ENCODE measurements at places on chromosomes 7 and 10.

GRCh38 chr7:25495342-25496250 is 267.3 kb upstream of the NPVF start:
- DNase-seq: no peak

DNA sequence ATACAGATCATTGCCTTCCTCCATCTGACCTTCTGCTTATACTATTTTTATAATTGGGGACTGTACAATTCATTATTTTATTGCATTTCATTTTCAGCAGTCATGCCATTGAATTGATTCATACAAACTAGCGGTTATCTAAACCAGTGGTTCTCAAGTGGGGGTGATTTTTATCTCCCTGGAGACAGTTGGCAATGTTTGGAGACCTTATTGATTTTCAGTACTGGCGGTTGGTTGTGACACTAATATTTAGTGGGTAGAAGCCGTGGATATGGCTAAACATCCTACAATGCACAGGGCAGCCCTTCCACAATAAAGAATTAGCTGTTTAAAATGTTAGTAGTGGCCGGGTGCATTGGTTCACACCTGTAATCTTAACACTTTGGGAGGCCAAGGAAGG is 765.9 kb downstream of the LRMDA start:
- no peak for DNase-seq

- DNase-seq: no peak
Observed at GRCh38 chr10:116274064-116274904, 1.3 kb upstream of the GFRA1 start.

DNA sequence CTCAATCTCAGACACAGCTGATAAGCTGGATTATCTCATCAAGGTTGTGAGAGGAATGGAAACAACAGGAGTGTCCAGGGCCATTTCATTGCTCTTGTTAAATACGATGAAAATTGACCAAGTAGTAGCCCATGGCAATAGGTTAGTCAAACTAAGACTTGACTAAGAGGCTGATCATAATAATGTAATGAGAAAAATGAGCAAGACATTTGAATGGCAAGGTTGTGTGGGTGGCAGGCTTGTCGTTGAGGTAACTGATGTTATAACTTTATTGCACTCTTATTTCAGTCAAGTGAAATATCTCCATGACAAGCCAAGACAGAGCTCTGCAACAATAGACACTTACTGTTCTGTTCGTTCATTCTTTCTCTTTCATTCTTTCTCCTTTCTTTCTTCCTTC is 532.0 kb downstream of the GATA3 start:
- DNase-seq: no peak

GRCh38 chr7:9846902-9847301 is 1126.8 kb upstream of the PHF14 start:
- no peak for DNase-seq

DNA sequence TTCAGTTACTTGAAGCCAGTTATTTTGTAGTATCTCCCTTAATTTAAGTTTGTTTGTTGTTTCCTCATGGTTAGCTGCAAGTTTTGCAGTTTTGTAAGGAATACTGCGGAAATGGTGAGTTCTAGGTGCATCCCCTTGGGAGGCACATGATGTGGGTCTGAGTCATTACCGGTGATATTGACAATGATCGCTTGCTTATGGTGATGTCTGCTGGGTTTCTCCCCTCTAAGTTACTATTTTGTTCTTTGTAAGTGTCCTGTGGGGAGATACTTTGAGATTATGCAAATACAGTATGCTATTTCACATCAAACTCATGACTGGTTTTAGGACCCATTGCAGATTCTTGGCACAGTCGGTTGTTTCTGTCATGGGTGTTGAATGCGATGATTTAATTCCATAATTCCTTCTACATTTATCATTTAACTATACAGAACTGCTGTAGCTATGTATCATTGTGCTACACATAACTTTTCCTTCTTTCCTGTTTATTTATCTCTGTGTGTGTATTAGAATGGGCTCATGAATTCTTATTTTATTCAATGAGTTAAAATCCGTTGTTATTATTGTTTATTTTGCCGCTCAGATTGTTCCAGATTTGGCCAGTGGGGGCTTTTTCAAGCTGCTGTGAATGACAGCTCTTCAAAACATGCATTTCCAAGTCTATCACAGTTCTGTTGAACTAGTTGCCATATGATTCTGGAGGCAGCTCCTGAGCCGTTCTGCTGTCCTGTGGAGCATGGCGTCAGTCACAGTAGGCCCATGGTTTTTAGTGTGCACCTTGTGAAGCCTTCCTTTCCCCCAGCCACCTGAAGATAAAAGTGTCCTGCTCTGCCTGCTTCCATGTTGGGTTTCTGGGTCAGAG is 18.4 kb downstream of the TSPAN14 start:
- DNase-seq: no peak

- no peak for DNase-seq
Observed at GRCh38 chr10:121543545-121543944, 54.7 kb downstream of the FGFR2 start.

- DNase-seq: no peak
Observed at GRCh38 chr10:33921970-33922605, 587.6 kb upstream of the NRP1 start.

GRCh38 chr10:56370217-56371113 is 9.4 kb upstream of the ZWINT start:
- DNase-seq: no peak

GRCh38 chr10:60863796-60864195 is 80.2 kb downstream of the RHOBTB1 start:
- DNase-seq: no peak

DNA sequence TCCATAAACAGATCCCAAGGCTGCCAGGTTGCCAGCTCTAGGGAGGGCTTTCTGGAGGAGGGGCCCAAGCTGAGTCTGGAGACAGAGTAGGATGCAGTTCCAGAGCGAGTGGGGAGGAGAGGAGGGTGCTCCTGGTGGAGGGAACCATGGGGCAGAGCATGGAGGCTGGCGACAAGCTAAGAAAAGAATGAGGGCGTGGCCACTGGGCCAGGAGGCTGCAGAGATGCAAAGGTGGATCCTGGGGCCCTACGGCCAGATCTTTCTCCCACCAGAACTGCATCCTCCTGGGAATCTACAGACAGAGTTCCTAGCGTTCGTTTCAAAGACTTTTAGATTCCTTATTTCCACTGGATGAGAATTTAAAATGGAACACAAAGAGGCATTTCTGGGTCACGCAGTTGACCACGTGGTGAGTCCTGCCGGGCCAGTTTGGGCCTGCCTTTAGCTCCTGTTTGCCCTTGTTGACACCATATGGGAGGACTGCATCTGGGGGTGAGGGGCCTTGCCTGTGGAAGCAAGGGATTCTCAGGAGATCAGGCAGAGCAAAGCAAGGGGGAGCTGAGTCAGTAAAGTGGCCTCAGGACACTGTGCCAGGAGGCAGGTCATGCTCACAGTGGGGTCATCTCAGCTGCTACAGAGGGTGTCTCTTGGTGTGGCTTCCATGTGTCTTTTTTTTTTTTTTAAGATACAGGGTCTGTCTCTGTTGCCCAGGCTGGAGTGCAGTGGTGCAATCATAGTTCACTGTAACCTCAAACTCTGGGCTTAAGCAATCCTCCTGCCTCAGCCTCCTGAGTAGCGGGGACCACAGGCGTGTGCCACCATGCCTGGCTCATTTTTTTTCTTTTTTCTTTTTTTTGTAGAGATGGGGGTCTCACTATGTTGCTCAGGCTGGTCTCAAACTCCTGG is 137.8 kb downstream of the SH3PXD2A start:
- DNase-seq: no peak

- DNase-seq: no peak
Observed at GRCh38 chr7:121198502-121198901, 130.3 kb upstream of the WNT16 start.

GRCh38 chr7:155326385-155326784 is 28.7 kb downstream of the INSIG1 start:
- no peak for DNase-seq

DNA sequence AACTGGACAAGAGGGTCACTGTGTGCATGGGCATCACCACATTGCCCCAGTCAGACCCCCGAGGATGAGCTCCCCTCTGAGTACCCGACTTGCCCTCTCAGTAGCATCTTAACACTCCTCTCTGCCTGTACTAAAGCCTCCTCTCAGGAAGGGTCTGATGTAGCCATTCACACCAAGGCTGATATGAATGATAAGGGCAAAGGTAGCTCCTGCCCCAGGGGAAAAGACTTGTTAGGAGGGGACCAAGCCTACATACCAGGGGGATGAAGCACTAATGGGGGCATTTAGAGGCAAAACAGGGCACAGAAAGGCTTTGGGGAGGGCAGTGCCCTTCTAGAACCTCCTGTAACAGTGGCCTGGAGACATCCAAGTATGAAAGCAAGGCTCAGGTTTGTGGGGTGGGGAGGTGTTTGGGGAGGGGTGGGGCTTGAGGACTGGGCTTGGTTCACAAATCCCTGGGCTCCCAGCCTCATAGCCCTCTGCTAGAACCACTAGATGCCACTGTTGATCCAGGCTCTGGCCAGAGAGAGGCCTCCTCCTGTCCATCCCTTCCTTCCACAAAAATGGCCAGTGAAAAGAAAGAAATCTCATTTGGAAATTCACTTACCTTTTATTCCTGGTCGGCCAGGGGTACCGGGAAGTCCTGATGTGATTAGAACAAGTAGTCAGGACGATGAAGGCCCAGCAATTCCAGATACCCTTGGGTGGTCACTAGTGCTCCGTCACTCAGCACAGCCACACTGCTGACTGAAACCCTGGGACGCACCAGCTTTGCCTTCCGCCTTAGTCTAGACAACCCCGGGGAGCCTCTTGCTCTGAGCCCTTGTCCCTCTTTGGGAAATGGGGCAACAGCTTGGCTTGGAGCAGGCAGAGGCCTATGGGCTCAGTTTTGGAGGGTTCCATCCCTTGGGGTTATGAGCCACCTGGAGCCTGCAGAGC is 40.3 kb downstream of the COL17A1 start:
- DNase-seq: no peak

DNA sequence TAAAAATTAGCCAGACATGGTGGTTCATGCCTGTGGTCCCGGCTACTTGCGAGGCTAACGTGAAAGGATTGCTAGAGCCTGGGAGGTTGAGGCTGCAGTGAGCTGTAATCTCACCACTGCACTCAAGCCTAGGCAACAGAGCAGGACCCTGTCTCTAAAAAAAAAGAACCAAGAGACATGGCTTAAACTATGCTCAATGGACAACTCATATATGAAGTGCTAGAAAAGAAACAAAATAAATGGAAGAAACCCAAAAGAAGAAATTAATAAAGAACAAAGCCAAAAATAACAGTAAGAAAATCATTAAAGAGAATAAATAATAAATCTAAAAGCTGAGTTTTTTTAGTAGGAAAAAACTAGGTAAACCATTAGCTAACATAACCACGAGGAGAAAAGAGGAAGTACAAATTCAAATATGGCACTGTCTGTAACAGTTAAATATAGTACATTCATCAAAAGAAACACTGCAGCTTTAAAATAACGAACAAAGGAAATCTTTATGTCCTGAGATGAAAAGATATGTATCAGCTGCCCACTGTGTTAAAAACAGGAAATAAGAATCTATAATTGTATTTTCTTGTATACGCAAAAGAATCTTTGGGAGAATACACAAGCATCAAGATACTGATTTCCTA is 48.7 kb downstream of the UPF2 start:
- no peak for DNase-seq

- no peak for DNase-seq
Observed at GRCh38 chr7:102122026-102122425, 164.6 kb upstream of the SH2B2 start.

DNA sequence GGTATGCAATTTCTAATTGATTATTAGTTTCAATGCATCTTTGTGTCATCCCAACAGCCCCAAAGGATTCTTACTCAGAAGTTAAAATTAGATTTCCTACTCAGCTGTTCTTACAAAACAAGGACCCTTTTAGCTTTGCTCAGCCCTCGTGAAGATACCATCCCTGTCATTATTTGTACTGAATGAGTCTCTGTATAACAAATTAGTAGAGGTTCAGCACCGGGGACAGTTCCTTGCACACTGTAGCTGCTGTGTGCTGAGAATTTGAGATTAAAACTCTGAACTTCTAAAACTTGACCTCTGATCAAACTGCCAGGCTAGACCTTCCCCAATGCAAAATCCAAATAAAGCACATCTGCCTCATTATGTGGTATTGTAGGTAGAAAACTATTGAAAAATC is 299.1 kb downstream of the LHFPL3 start:
- no peak for DNase-seq

GRCh38 chr7:105571891-105572290 is 9.4 kb downstream of the EFCAB10 start:
- no peak for DNase-seq

DNA sequence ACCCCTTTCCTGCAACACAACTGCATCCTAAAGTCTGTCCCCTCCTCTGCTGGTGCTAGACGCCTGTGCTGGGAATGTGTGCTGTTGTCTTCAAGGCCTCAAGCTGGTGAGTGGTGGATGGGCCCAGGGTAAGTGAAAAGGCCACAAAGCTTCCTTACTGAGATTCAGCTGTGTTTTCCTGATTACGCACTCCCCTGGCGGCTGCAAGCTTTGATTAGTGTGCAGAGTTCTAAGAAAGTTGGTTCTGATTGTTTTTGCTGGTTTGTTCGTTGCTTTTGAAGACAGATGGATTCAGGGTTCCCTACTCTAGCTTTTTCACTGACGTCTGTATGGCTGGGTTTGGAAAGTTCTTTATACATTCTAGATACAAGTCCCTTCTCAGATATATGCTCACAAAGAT is 11.9 kb upstream of the FOXL3 start:
- no peak for DNase-seq

- DNase-seq: no peak
Observed at GRCh38 chr7:155293721-155294510, 3.8 kb upstream of the INSIG1 start.

GRCh38 chr10:5514226-5514850 is 10.4 kb upstream of the CALML3 start:
- DNase-seq: no peak

DNA sequence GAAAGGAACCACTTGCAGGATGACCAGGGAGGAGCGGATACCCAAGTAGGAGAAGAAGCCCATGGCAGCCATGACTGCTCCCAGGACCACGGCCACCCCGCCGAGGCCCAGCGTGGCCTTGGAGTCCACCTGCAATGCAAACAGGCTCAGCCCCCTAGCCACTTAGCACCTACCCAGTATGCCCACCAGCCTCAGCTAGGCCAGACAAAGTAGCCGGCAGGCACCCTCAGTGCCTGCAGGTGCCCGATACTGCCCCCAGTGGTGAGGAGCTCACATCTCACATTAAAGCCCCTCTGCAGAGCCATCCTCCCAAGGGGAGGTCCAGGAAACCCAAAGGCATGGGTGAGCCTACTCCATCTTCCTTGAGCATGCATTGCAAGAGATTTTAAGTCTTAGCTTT is 6.6 kb downstream of the NPC1L1 start:
- DNase-seq: no peak

- no peak for DNase-seq
Observed at GRCh38 chr7:42070068-42070467, 166.9 kb downstream of the GLI3 start.

DNA sequence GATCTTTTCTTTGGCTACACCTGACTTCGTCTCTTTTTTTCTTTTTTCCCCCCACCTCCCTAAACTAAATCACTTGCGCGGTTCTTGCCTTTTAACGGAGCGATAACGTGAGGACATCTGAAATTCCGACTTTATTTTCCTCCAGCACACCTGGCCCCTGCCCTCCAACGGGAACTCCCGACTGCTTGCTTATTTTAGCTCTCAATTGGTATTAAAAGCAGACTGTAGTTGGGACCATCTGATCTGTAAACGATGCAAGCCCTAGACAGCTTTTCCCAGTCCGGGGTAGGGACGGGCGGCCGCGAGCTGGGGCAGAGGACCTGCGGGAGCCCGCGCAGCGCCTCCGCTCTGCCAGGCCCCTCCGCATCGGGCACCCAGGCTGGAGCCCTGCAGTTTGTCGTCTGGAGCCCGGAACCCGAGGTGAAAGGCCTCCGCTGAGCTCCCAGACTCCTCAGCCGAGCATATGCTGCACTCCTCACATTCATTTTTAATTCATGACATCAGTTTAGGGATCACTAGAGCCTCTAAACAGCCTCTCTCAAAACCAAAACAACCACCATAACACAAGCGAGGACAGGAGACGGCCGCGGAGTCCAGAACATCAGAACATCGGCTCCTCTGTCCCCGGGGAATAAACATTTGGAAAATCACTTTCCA is 10.0 kb upstream of the EMX2 start:
- DNase-seq: no peak

All from esophagus squamous epithelium (tissue), 5 donors.